ENCODE measurements at places on chromosomes 1 and 21.

DNA sequence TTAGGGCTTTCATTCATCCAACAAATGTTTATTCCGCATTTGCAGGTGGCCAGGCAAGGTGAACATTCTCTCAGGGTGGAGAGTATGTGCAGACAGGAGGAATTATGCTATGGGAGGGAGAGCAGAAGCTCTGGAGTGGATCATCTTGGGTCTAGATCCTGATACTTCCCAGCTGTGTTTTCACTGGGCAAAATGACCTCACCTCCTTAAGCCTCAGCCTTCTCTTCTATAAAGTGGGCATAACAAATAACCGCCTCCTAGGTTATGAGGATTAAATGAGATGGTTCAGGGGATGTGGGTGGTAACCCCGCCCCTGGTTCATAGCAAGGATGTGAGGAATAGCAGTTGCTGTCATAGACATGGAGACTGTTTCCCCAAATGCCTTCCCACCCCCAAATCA lies 1.7 kb upstream of the TMEM51 start:
- no peak for DNase-seq

GRCh38 chr1:201715351-201715750 lies 113.6 kb upstream of the IPO9 start:
- no peak for DNase-seq

DNA sequence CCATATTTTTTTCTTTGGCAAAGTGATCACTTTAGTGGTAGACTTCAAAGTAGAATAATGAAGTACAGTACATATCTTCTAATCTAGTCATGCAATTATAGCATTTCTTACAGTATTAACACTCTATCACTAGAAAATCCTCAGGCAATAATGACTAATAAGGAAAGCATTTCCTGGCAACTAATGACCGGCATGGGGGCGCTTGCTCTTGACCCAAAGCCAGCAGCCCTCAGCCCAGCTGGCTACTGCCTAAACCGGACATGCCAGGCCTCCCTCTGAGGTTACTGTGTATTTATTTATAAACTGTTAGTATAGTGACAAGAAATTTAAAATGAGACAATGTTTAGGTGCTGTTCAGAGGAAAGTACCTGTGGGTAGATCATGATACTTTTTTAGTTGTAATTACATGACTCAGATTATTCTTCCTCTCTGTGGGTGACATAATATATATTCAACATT lies 633.8 kb downstream of the PTPRC start:
- DNase-seq, result no peak

- no peak for DNase-seq
Measured at GRCh38 chr21:46041183-46041582, 56.7 kb upstream of the COL6A2 start.

DNA sequence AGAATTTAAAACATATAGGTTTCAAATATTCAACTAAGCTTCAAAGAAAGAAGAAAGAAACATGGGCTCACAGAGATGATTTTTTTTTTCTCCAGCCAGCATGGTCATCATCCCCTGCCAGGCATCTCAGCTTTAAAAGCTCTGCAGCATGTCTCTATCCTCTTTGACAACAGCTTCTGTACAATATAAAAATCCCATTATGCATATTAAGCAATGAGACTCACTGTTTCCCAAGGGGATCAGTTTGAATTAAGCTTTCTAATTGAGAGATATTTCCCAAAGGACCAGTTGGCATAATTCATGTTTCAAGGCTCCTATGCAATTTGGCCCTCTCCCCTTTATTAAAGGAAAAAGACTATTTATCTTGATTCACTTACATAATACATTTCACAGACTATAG lies 220.3 kb downstream of the GRIK1 start:
- no peak for DNase-seq

Measured in testis (tissue), 5 donors.